ENCODE measurements at places on chromosomes 5 and 9.

DNA sequence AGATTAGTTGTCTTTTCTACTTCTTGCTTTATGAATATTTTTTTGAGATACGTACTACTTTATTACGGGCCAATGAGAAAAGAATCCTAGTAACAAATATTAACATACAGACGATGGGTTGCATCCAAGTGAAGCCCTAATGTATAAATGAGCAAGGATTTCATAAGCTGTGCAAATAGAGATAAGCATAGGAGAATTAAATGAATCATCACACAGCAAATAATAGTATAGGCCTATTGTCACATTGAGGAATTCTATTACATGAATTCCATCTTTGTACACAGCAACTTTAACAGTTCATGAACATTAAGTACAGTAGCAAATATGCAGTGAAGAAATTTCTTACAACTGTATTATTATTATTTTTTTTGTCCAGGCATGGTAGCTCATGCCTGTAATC is 78.0 kb downstream of the ACER2 start:
- no peak for DNase-seq

DNA sequence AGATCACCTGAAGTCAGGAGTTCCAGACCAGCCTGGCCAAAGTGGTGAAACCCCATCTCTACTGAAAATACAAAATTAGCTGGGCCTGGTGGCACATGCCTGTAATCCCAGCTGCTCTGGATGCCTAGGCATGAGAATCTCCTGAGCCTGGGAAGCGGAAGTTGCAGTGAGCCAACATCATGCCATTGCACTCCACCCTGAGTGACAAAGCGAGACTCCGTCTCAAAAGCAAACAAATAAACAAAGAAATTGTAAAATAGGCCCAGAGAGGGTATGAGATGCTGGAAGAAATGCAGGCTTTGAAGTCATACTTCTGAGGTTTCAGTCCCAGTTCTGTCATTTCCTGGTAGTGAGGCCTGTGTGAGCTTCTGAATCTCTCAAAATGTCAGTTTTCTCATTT is 5.3 kb upstream of the ARHGEF37 start:
- no peak for DNase-seq

DNA sequence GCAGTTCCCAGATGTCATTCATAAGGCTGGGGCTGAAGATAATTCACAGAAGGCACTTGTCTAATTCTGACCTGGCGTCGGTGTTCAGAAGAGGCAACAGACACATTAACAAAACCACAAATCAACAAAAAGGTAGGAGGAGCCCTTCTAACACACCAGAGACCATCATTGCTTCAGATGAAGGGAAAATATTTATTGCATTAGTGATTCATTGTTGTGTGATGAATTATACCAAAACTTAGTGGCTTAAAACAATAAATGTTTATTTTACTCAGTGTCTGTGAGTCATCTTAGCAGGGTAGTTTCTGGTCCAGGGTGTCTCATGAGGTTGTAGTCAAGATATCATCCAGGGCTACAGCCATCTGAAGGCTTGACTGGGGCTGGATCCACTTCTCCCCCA is 91.3 kb upstream of the KIF2A start:
- DNase-seq, result no peak

- no peak for DNase-seq
Measured at GRCh38 chr5:115842089-115842935, 577 bp downstream of the AP3S1 start.

DNA sequence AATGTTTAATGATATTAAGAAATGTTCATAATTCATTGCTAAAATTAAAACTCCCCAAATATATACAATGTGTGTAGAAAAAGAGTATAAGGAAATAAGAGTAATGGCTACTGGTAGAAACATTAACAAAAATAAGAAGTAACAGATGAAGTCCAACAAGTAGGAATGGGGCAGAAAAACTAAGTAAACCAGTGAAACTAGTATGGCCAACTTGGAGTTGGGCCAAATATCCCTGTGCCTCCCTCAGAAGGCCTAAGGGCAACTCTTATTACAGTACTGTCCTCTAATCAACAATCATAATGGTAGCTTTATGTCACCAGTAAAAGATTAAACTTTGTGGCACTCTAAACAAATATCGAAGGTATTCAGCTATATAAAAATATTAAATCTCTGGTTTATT is 93.5 kb downstream of the SSBP2 start:
- no peak for DNase-seq

GRCh38 chr5:131324303-131324702 is 60.5 kb downstream of the CDC42SE2 start:
- DNase-seq, result no peak

GRCh38 chr9:83379045-83379444 is 159.2 kb downstream of the FRMD3 start:
- DNase-seq, result no peak
